ENCODE measurements at places on chromosomes 1 and 21.

- DNase-seq = peak; percentile 92
Observed at GRCh38 chr1:108830119-108831008, 26.5 kb downstream of the AKNAD1 start.

- no peak for DNase-seq
Observed at GRCh38 chr1:75583282-75583681, 27.6 kb downstream of the SLC44A5 start.

GRCh38 chr1:89536555-89537341 lies 12.1 kb downstream of the LRRC8B start:
- DNase-seq = no peak

DNA sequence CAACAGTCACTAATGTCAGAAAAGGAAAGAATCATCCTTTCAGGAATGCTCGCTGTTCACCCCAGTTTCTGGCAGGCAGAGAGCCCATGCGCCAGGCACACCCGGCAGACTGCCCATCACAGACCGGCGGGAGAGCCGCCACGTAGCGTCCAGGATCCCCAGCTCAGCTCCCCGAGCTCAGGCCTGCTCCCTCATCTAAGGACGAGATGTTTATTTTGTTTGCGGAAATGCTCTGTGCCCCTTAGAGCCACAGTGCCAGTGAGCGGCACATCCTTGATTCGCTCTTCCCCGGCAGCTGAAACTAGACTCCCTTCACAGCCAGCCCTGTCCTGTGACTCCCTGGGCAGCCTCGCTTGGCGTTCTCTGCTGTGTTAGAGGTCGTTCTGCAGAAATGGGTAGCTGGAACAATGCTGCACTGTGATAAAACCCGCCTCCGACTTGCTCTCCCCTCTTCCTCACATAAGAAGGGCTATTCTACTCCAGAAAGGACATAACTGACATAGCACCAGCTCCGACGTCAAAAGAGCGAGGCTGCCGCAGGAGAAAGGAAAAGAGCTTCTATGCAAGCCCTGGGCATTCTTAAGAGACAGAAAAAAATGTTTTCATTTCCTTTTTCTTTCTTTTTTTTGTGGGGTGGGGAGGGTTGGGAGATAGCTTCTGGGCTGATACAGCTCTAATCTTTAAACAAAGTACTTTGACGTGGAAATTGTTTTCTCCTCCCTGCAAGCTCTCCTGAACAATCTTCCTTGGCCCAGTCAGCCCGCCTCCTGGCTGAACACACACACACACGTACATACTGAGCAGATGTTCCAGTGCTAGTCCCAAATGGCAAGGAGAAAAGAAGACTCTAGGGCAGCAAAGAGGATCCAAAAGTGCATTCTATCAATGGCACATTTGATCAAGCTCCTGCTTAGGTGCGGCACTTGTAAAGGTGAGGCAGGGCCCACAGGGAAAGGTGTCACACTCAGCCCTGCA lies 37.2 kb downstream of the MRAP start:
- DNase-seq = no peak

DNA sequence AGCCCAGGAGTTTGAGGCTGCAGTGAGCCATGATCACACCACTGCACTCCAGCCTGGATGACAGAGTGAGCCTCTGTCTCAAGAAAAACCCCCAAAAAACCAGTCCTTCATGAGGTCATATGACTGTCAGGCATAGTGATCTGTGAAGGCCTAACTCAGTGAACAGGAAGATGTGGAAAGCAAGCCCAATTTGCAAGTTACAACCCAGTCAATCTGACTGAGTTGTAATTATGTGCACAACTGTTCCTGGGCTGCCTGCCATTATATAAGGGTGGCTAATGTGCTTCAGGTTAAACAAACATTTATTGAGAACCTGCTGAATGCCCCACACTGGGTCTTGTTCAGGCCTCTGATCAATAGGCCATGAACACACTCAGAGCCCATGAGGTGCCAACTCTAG lies 38.2 kb upstream of the KIRREL1 start:
- DNase-seq = no peak

DNA sequence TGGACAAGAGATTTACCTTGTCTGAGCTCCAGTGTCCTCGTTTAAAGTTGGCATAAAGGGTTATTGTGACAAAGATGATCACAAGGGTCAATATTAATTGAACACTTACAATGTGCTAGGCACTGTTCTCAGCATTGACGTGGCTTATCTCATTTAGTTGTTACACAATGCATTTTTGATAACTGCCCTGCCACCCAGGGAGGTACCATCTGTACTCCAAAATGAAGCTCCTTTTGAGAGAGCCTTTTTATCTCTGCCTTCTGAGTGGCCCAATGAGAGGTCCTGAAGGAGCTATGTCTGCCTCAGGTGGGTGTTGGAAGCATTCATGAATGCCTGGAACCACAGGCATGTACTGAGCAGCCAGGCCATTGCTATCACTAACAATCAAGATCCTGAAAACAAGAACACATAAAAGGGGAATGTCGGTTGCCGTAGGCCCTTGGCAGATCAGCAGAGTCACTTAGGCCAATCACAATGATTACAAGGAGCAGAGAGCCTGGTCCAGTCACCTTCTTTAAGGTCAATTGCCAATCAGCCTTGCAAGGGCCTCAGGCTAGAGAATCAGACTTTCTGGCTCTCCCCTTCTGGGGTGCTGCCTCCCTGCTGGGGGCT lies 78.5 kb downstream of the NMNAT2 start:
- no peak for DNase-seq

DNA sequence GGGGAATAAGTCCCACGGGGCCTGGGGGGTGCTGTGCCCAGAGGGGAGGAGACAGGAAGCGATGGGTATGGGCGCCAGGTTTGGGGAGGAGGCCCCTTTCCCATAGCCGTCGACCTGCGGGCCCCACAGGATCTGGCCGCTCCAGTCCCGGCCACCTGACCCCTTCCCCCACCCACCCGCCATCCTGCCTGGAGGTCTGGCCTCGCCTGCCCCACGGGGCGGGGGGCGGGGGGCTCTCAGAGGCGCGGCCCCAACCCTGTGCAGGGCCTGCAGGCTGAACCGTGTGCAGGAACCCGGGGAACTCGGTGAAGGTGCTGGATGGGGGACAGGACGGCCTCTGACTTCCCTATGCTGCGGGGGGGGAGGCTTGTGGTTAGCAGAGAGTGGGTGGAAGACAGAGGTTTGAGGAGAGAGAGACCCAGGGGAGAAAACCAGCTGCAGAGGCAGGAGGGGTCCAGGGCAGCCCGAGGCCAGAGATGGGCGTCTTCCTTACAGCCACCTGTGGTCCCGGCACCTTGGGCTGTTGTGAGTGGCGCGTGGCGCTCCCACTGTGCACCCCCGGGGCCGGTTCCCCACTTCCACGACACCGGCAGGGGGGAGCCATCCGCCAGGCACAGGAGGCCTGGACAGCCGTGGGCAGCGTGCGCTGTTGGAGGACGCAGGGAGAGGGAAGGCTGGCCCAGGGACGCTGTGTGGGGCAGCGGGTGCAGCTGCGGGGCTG lies 2.5 kb upstream of the TNFRSF18 start:
- DNase-seq = no peak

- DNase-seq = no peak
Observed at GRCh38 chr1:211126622-211127021, 7.3 kb downstream of the KCNH1 start.

GRCh38 chr1:43274125-43274803 lies 4.5 kb downstream of the TMEM125 start:
- DNase-seq = peak; percentile 59

GRCh38 chr1:217590598-217590997 lies 40.3 kb downstream of the GPATCH2 start:
- no peak for DNase-seq

GRCh38 chr1:28339551-28339950 lies 10.7 kb downstream of the MED18 start:
- DNase-seq = no peak

- DNase-seq = no peak
Observed at GRCh38 chr1:2206813-2207487, 12.4 kb upstream of the FAAP20 start.

GRCh38 chr1:118785246-118785645 lies 202.9 kb downstream of the TBX15 start:
- DNase-seq = peak; percentile 39

- no peak for DNase-seq
Observed at GRCh38 chr1:231639819-231640218, 13.2 kb downstream of the DISC1 start.

DNA sequence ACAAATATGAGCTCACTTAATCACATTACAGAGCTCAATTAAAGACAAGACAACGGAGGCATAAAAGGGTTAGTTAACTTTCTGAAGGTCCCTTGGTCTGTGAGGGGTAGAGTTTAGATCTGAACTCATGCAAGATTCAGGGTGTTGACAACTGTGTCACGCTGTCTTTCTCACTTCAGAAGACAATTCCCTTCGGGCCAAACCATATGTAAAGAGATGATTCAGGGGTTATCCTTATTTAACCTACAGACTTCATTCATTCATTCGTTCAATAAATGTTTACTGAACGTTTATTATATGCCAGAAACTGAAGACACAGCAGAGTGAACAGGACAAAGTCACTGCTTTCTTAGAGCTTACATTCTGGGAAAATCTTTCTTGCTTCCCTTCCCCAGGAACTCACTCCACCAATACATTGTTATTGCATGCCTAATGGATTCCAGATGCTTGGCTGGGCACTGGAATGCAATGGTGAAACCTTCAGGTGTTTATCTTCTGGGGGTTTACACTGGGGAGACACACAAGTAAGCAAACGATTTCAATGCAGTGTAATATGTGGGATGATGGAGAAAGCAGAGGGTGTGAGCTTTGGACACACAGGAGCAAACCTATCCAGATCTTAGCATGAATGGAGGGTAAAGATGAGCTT lies 6.4 kb downstream of the XCL1 start:
- no peak for DNase-seq

DNA sequence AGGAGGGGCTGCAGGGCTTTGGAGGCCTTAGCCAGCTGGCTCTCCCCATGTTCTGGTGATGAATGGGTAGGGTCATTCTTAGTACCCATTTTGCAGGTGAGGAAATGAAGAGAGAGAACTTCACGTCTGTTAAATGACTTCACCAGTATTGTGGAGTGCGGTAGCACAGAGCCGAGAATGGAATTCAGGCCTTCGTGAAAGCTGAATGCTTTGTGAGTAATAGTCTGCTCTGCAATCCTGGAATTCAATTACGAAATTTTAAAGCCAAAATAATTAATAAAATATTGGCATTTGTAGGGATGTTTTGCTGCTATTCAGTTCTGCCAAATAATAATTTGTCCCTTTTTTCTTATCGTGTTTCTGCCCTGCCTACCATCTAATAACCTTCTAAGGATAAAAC lies 197.7 kb downstream of the GREM2 start:
- DNase-seq = no peak

DNA sequence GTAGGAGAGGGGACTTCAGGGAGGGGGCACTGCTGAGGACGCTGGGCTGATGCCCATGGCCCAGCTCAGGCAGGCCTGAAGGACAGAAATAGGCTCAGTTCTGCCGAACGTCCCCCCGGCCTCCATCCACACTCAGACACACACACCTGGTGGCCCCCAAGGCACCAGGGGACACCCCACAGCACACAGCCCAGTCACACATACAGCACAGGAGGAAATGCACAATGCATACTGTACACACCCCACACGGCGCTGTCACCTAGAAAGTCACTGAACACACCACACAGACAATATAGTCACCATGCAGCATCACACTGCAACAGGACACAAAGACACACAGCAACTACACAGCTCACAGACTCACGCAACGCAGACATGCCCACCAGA lies 562 bp downstream of the SYTL1 start:
- no peak for DNase-seq
